ENCODE measurements at places on chromosomes 2 and 18.

DNA sequence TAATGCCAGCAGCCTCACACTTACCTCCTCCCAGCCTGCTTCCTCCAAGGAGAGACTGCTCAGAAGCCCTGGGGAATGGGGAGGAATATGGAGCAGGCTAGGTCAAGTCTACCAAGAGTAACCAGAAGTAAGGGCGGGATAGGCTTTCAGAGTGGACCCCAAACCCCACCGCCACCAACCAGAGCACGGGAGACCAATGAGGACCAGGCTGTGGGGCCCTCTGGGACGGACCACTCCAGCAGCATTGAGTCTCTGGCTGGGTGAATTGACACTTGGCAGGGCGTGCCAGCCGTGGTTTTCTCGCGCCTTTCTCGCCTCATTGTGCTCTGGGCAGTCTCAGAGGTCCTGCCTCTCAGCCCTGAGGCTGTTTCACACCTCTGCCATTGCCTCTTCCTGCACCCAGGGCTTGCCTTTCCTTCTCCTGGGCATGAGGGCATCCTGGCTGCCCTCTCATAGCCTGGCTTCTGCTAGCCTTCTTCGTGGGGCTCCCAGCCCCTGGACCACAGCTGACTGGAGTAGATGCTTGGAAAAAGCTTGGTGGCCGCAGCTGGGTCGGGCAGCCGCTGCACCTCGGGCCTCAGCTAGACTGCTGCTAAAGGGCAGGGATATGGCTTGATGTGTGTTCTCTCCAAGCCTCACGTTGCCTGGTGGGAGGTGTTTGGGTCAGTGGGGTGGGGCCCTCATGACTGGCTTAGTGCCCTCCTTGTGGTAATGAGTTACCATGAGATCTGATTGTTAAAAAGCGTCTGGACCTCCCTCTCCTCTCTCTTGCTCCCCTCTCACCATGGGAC, 40.5 kb upstream of the HS6ST1 start:
- DNase-seq, result no peak

DNA sequence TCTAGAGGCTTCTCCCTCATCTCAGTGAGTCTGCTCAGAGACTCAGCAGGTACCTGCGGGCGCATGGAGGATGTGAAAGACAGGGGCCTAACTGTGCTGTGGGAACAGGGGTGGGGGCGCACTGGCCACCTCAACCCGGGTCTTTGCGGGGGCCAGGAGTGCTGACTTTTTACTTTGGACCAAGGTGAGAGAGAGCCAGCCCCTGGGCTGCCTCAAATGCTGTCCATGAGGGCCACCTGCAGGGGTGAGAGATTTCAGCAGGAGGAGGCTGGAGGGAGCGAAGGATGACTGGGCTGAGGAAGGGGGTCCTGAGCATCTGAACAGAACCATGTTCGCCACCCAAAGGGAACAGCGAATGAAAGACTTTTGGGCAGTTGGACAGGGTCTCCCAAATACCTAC, 129.4 kb downstream of the TNS1 start:
- no peak for DNase-seq

DNA sequence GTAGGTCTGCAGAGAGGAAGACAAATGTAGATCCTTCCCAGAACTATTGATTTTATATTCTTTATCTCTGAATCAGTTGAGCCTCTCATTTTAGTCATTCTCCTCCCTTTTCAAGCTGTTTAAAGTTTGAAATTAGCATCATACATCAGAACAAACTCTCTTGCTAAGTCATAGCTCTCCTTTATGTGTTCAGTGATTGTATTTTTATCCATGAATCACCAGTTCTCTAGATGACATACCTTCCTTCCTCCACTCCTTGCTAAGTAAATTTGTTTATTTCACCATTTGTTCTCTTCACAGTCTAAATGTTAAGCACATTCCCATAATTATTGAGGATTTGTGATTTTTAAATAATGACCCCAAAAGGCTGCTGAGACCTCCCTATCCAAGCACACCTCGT, 63.5 kb upstream of the RAPGEF4 start:
- DNase-seq, result no peak

DNA sequence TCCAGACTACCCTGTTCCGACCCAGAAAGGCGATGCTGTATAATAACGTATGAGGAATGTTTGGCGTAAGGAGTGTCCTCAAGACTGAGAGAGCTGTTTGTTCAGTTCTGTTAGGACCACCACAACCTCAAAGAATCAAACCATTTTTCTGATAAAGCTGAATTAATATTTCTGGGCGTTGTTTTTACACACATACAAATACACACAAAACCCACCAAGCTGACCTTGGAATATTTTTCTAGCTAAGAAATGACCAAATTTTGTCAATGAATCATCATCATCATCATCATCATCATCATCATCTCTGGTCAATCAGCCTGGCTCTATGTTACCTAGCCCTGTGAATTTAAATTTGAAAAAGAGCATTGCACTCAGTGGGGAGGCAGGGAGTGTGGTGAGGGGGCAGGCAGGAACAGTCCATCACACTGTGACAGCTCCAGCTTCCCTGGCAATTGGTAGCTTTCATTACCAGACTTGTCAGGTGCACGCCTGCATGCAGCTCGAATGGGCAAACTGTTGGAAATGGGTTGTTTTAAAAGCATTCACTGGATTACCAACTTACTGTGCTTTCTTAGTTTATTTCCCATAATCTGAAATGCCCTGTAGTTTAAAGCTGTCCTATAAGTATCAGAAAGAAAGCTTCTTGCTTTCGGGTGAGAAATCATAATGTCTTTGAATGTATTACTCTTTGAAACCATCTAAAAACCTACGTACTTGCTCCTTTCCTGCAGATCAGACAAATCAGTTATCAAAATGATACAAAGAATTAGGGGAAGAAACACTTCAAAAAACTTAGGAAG, 6.9 kb upstream of the POU3F3 start:
- DNase-seq, result peak; percentile 13

DNA sequence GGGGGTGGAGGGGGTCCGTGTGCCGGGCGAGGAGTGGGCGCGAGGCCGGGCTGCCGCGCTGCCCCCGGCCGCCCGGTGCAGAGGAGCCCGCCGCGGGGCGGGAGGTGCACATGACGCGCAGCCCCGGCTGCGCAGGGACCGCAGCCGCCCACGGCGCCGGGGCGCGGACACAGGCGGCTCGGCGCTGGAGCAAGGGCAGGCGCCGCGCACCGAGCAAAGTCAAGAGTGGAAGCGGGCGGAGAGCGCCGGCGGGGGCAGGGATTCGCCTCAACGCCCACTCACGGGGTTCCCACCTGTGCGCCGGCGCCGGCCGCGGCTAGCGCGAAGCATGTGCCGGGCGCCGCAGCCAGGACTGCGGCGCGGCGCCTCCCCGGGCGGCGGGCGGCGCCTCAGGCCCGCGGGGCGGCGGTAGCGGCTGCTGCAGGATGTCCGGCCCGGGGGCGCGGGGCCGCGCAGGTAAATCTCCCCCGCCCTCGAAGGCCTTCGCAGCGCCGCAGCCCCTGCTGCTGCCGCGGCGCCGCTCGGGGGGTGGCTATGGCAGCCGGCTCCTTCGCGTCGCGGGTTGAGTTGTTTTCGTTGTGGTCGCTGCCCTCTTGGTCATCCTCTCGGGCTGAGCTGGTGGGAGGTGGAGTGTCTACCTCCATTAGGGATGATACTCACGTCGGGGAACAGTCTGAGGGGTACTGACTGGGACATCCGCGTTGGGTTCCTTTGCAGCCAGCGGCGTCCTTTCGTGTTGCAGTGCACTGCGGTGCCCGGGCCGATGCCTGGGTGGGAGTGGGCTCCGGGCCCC, 216.3 kb upstream of the DTNA start:
- peak; percentile 1 for DNase-seq

GRCh38 chr18:27017901-27018500, 152.5 kb upstream of the AQP4 start:
- no peak for DNase-seq

- peak; percentile 65 for DNase-seq
Measured at GRCh38 chr2:231545105-231545902, 15.1 kb upstream of the NMUR1 start.

DNA sequence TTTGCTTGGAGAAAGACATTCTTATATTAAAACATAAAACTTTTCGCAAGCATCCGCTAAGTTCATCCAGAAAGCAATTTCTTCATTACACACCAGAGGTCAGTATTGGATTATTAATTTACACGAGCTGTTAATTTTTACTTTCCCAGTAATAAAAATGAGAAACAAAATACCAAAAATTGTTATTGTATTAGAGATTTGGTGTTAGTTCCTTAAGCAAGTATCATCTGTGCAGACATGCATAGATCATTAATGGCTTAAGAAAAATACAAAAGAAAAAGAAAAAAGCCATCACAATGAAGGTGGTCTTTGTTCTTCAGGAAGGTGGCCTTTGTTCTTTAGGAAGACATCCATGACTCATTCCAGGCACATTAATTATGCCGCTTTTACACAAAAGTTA, 53.6 kb upstream of the HNMT start:
- peak; percentile 13 for DNase-seq

DNA sequence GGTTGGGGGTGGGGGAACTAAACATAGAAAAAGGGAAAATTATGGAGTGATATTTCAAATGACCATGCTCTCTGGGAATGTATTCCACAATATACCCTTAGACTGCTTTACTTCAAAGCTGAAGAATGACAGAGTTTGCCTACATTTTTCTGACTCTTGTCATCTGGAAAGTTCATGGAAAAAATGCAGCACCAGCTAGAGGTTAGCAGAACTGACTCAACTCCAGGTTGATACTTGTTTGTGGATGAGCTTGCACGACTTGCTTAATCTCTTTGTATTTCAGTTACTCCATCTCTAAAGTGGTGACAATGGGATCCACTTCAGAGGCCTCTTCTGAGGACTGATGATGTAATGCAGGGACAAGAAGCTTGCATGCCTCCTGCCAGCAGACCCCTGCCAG, 824.0 kb upstream of the ID2 start:
- DNase-seq, result no peak

DNA sequence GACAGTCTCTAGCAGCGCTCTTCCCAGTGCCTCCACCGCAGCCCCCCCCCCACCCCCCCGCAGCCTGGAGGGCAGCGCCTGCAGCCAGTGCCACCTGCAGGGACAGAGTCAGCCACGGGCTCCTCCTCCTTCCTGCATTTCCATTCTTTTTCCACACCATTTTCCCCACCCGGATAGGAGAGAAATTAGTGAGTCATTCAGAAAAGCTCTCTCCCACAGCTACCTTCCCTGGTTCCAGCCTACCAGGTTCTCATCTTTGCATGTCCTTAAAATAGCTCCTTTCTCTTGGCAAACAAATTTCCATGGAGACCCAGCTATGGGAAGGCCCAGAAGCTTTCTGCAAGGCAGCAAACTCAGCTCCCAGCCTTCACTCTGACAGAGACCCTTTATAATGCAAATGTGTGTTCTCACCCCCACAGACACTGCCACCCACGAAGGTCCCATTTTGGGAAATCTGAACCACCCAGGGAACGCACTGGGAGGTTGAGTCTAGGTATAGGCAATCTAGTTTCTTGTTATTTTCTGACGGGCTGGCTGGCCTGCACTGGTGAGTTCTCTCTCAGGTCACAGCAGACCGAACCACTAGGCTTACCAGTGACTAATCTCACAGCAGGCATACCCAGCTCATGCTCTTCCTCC, 41.8 kb upstream of the ATG16L1 start:
- DNase-seq, result no peak

GRCh38 chr18:25815659-25816058, 274.8 kb downstream of the SS18 start:
- no peak for DNase-seq

GRCh38 chr2:239767021-239767905, 257.9 kb downstream of the NDUFA10 start:
- DNase-seq, result no peak

- no peak for DNase-seq
Measured at GRCh38 chr2:241695651-241696050, 6.2 kb upstream of the ING5 start.

DNA sequence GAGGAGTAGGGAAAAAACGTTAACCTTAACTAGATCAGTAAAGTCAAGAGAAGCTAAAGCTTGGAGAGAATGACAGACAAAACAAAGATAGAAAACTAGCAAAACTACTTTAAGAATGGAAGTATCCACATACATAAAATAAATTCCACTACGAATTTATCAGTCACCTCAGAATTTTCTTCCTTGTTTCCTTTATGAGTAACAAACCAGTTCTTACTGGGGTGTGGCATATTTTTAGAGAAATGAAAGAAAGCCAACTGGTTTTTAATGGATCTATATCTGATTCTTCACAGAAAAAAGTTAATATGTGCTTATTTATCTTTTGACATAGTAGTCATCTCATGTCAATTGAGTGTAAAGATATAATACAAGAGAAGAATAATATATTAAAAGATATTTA, 2033.7 kb upstream of the CELF4 start:
- DNase-seq, result no peak

GRCh38 chr2:169039702-169040101, 8.6 kb upstream of the ABCB11 start:
- DNase-seq, result peak; percentile 23

DNA sequence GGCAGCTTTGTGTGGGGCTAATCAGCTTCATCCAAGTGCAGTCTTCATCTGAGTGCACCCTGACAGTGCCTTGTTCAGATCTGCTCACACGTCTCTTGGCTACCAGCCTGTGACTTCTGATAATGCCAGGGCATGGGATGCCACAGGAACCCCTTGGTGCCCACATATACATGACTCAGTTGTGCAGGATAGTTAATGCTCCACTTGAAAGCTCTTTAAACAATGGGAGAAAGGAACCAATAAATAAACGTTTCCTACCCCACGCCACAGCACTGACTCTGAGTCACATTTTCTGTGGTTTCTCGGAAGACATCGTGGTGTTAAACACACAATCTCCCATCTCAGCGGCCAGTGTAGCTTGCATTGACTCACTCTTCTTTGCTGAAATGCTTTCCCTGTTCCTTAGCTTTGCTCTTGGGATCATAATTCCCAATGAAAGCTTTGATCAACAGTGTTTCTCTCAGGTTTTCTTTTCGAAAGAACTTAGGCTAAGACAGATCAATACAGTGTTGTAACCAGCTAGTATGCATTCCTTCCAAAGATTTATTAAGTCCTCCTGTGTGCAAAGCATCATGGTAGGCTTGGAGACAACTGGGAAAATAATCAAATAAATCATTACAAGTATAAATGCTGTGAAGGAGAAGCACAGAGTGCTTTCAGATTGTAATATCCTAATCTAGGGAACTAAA, 142.0 kb downstream of the COPS8 start:
- no peak for DNase-seq

GRCh38 chr2:144020047-144020446, 499.9 kb downstream of the ZEB2 start:
- no peak for DNase-seq

- DNase-seq, result no peak
Measured at GRCh38 chr2:174062934-174063333, 97.8 kb upstream of the SP3 start.

DNA sequence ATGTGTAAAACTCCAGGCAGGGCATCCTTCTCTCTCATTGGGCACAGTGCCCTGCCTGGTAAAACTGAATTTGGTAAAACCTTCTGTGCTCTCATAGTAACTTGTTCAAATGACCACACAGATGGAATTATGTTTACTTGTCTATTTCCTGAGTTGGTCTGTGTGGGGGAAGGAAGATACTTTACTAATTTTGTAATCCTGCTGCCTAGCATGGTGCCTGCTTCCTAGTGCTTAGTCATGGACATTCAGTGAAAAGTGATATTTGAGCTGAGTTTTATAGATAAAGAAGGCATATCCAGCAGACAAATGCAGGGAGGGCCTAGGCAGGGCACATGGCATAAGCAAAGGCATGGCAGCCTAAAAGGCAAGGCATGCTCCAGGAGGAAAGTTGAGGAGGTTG, 199.4 kb downstream of the FSHR start:
- DNase-seq, result no peak

GRCh38 chr2:1236606-1237005, 176.7 kb upstream of the TPO start:
- DNase-seq, result no peak

Data from B cell (primary cell).